ENCODE measurements at places on chromosomes 5 and 9.

- DNase-seq = no peak
These were observed 818 bp downstream of the PCDHGA10 start for GRCh38 chr5:141413540-141414069.

DNA sequence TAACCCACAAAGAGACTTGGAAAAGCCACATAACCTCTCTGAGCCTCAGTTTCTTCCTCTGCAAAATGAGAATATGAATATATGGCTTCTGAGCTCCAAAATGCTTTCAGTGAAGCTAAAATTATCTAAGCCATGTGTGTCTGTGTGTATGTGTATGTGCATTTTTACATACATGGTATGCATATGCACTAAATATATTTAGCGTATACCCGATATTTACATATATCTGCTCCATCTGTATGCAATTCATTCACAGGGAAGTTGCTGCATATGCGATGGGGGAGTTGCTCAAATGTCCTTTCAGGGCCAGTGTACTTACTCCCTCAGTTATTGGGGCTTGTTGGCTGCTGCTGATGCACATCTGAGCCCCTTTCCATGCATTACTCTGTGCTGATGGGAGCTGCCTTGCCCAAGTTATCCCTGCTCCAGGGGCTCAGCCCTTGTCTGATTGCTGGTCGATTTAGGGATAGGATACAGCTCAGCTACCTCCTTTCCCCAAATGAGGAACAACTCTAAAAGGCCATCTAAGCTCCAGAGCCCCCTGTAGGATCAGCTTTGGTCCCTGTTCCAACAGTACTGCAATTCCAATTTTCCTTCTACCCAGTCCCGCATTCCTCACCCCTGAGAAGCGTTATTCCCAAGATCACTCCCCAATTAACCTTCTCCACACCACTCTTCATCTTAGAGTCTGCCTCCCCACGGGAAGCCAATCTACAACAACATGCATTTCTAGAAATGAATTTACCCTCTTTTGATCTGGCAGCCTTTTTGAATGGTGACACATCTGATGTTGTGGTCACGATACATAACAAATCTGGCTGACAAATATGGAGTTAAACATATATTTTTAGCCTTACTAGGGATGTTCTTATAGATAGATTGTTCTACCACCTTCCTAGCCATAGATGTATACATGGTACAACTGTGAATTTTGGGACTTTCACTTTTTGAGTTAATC is 15.9 kb downstream of the RHOBTB3 start:
- DNase-seq = no peak

- DNase-seq = no peak
These were observed 230.5 kb upstream of the IZUMO3 start for GRCh38 chr9:24776226-24776625.

GRCh38 chr5:89313804-89314588 is 431.0 kb upstream of the MEF2C start:
- DNase-seq = peak; percentile 2

DNA sequence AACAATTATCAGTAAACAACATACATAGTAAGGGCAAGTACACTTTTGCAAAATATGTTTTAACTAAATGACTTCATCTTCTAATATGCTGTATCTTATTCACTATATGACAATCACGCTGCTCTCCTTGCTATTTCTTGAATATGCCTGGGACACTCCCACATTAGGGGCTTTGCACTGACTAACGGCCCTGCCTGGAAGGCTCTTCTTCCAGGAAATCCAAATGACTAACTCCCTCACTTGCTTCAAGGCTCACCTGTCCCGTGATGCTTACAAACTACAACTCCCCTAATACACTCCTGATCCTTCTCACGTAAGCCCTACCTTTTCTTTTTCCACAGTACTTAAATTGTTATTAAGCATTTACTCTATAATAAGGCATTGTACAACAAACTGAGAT is 10.6 kb downstream of the ERP44 start:
- no peak for DNase-seq

GRCh38 chr5:176888016-176888864 is 10.9 kb downstream of the HK3 start:
- no peak for DNase-seq

DNA sequence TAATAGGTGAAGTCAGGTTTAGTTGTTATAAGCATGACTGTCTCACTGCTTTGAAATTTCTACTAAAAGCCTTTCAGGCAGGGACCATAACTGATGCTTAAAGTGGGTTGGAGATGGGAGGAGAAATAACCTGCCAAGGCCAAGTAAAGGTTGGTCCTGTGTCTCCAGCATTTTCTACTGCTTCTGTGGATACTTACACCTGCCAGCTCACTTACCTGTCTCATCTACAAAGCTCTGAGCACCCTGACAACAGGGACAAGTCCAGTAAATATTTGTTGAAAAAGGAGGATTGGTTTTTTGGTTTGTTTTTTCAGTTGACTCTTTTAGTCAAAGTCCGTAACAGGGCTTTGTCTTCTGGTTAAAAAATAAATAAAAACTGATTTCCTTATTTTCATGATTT is 38.6 kb downstream of the GRAMD2B start:
- no peak for DNase-seq

GRCh38 chr5:623531-623930 is 11.4 kb downstream of the CEP72 start:
- no peak for DNase-seq

DNA sequence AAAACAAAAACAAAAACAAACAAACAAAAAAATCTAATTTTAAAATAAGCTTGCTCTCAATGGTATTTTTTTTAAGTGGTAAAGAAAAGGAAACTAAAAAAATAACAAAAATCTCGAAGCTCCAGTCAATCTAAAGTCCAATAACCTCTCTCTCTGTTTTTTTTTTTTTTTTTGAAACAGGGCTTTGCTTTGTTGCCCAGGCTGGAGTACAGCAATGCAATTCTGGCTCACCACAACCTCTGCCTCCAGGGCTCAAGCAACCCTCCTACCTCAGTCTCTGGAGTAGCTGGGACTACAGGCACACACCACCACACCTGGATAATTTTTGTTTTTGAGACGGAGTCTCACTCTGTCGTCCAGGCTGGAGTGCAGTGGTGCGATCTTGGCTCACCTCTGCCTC is 25.9 kb upstream of the GLDC start:
- no peak for DNase-seq

Data from CD4-positive, alpha-beta T cell treated with Interleukin-12 subunit alpha and Interleukin-12 subunit beta, for 1 hour (primary cell).